Kidney epithelial cell (primary cell): ENCODE measurements at places on chromosomes 11 and 22. TPM values are rescaled to one million over a fixed set of nuclear protein-coding genes. Genes with fewer than 3 reads are reported as not detected.

Gene GAB4
- total RNA-seq, result not detected in 2 replicates

Gene OR8D4
- total RNA-seq, result not detected in 2 replicates

Gene MS4A8
- total RNA-seq, result not detected in 2 replicates

Gene SNX32
- 1.4 and 1.9 TPM in 2 replicates for total RNA-seq

Gene LUZP2
- 0.33 and 2.9 TPM in 2 replicates for total RNA-seq

Gene NXPE4
- total RNA-seq, result not detected in 2 replicates

Gene PANX2
- 0.33 and 1.1 TPM in 2 replicates for total RNA-seq

Gene ST14
- total RNA-seq, result 93.0 and 98.4 TPM in 2 replicates

Gene ALX4
- total RNA-seq, result not detected in 2 replicates

Gene MAPK8IP1
- total RNA-seq, result 13.2 and 14.8 TPM in 2 replicates

Gene CNGA4
- 0.14 and 0.54 TPM in 2 replicates for total RNA-seq

Gene PLAAT3
- 81.0 and 85.7 TPM in 2 replicates for total RNA-seq

Gene DKK3
- total RNA-seq, result 164 and 204 TPM in 2 replicates

Gene UCP3
- 0.84 and 1.6 TPM in 2 replicates for total RNA-seq

Gene AQP11
- total RNA-seq, result 0.75 and 1.7 TPM in 2 replicates

Gene NAV2
- total RNA-seq, result 41.5 and 48.7 TPM in 2 replicates

Gene SF3B2
- 181 and 211 TPM in 2 replicates for total RNA-seq

Gene CYP2D6
- total RNA-seq, result 0.58 and 1.1 TPM in 2 replicates

Gene DUSP8
- total RNA-seq, result 7.6 and 19.2 TPM in 2 replicates

Gene P2RY6
- 4.5 and 6.1 TPM in 2 replicates for total RNA-seq

Gene C2CD2L
- 11.8 and 12.7 TPM in 2 replicates for total RNA-seq

Gene SAAL1
- total RNA-seq, result 14.7 and 17.7 TPM in 2 replicates

Gene NLRP6
- total RNA-seq, result not detected in 2 replicates

Gene ASRGL1
- total RNA-seq, result 20.3 and 21.7 TPM in 2 replicates

Gene HORMAD2
- total RNA-seq, result not detected in 2 replicates

Gene TMEM132A
- total RNA-seq, result 597 and 616 TPM in 2 replicates

Gene SEPTIN3
- total RNA-seq, result 1.9 and 2.5 TPM in 2 replicates

Gene INPP5J
- 5.5 and 5.6 TPM in 2 replicates for total RNA-seq

Gene HPX
- 0.13 and 0.34 TPM in 2 replicates for total RNA-seq

Gene OAF
- total RNA-seq, result 45.2 and 45.5 TPM in 2 replicates

Gene HOATZ
- not detected in 2 replicates for total RNA-seq

Gene IGHMBP2
- total RNA-seq, result 12.4 and 22.6 TPM in 2 replicates

Gene PGR
- total RNA-seq, result under 0.01 TPM in 2 replicates

Gene NXPE2
- not detected in 2 replicates for total RNA-seq

Gene ENTHD1
- total RNA-seq, result not detected in 2 replicates

Gene CELF1
- 76.3 and 90.6 TPM in 2 replicates for total RNA-seq

Gene HPS4
- 43.9 and 46.4 TPM in 2 replicates for total RNA-seq

Gene PIM3
- 66.9 and 77.3 TPM in 2 replicates for total RNA-seq

Gene RCOR2
- total RNA-seq, result 7.8 and 11.5 TPM in 2 replicates

Gene APOL5
- total RNA-seq, result not detected in 2 replicates

Gene TRPM5
- not detected in 2 replicates for total RNA-seq

Gene TMPRSS4
- total RNA-seq, result 16.8 TPM in 2 replicates

Gene OR8G5
- not detected in 2 replicates for total RNA-seq

Gene OR52N4
- total RNA-seq, result not detected in 2 replicates
